ENCODE measurements at places on chromosomes 2 and 18.

DNA sequence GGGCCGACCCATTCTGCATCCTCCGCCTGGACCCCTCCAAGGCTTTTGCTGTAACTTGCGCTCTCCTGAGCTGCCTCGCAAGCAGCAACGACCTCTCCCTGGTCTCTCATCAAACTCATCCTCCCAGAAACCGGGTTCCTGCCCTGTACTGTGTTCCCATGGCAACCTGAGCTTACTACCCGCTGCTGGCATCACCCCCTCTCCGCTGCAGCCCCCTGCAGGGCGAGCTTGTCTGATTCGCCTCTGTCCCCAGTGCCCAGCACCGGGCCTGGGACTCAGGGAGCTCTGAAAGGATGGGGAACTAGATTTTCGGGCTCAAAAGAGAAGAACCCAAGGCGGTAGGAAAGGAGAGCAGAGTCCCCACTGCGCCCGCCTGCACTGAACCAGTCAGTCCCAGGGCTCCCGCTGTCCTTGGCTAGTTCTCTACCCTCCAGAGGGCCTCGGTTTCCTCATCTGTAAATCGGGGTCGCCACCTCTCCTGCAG, 463 bp downstream of the HS1BP3 start:
- peak; percentile 15 for DNase-seq

- DNase-seq, result peak; percentile 1
Measured at GRCh38 chr18:10687161-10687925, 161.5 kb downstream of the NAPG start.

GRCh38 chr18:35171315-35171987, 69.4 kb upstream of the ZNF397 start:
- no peak for DNase-seq

GRCh38 chr2:175976391-175977157, 25.5 kb downstream of the LNPK start:
- no peak for DNase-seq

- DNase-seq, result no peak
Measured at GRCh38 chr2:120634533-120634932, 101.1 kb upstream of the GLI2 start.

DNA sequence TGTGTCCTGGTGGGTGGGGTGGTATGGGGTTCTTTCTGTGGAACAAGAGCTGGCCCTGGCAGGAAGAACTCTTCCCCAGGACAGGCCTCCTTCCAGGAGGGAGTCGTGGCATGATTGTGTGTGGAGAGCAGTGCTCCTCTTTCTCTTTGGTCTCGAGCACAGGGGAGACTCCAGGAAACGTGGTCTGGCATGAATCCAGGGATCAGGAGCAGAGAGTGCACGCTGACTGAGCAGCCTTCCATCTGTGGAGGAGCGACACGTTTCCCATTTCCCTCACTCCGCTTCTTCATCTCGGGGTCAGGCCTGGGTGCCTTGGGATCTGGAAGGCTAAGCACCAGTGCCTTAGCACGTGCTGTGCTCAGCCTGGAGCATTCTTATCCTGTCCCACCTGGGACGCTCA, 132.0 kb upstream of the HDAC4 start:
- DNase-seq, result no peak

- DNase-seq, result no peak
Measured at GRCh38 chr2:192749611-192750200, 555.0 kb upstream of the TMEFF2 start.

- DNase-seq, result no peak
Measured at GRCh38 chr2:106839849-106840595, 45.9 kb downstream of the ST6GAL2 start.

- no peak for DNase-seq
Measured at GRCh38 chr2:134795765-134796164, 42.7 kb upstream of the ACMSD start.

GRCh38 chr2:175872721-175873120, 129.3 kb downstream of the LNPK start:
- DNase-seq, result no peak

All from LoVo (cell line).